COR-L47 (cell line): ENCODE measurements at places on chromosomes 6 and 20.

GRCh38 chr6:82783587-82784236 lies 281.9 kb downstream of the UBE3D start:
- DNase-seq: peak; percentile 3

DNA sequence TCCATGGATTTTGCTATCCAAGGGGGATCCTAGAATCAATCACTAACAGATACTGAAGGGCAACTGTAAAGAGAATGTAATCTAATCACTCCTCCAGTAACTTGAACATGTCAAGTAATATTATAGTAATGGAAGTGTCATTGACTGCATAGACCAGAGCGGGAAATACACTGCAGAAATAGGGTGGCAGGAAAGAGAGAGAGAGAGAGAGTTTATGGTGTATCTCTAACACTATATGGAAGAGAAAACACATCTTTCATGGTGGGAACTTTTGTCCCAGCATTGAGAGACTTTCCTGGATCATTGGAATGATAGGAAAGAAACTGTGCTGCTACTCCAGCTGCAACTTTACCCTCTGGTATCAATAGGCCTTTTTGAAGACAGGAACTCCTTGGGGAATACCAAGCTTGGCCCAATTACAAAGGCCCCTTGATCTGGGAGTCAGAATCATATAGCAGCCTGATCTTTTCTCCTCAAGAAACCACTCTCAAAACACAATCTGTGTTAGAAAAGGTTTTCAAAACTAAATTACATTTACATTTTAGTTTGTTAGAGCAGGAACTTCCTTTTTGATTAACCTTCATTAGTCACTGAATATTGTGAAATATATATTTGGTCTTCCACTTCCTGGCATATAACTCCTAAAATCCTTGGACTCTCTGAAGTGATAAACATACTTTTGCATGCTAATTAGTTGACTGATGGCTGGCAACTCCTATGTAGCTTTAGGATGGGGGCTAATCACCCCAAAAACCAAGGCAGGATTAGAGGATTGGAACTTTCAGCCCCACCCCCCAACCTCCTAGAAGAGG lies 29.5 kb upstream of the RNGTT start:
- no peak for DNase-seq

DNA sequence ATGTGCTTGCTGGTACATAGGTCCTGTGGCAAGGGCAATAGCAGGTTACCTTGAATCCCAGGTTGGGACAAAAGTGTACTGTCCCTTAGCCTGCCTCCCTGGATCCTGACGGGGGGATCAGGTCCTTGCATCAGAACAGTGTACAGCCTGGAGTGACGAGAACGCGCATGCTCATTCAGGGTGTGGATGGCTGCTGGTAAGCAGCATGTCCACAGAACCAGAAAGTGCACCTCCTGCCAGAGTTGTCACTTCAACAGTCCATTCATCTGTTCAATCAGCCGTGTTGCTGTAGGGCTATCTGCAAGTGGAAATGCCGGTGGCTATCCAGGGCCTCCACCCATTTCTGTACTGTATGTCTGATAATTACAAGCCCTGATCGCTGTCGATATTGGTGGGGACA lies 236.3 kb upstream of the SOX4 start:
- no peak for DNase-seq

GRCh38 chr6:53961679-53962370 lies 149.4 kb upstream of the MLIP start:
- DNase-seq: no peak

DNA sequence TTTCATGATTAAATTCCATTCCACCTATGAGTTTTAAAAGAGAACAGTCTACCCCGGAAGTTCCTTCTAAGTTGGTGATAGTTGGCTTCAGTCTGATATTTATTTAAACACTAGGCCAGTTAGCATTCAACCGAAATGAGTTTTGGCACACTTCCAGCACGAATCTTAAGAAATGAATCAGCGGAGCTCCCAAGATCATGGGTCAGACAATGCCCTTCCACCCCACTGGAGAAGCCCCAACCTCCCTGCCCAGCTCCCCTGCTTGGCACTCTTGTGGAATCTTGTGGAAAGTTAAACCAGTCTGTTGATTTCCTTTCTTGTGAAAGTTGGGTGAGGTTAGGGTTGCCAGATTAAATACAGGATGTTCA lies 64.3 kb downstream of the MKKS start:
- no peak for DNase-seq

- no peak for DNase-seq
Measured at GRCh38 chr6:90444160-90444714, 142.6 kb downstream of the MAP3K7 start.

DNA sequence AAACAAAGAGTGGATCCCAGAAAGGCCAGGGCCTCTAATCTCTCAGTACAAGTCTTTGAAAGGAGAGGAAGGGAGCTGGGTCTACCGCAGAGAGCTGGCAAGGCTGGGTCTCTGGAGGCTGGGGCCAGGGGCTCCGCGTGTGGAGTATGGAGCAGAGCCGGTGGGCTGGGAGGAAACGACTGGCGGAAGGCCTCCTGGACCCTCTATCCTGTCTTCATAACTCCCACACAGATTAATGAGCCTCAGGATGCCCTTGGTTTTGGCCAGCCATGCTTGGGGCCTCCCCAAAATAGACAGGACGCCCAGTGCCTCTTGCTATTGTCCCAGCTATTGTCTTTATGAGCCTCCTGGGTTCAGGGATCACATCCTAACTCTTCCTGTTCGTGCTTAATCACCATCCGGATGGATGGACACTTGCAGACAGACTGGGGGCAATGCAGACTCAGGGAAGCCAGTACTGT lies 306.4 kb downstream of the DHX35 start:
- DNase-seq: no peak

DNA sequence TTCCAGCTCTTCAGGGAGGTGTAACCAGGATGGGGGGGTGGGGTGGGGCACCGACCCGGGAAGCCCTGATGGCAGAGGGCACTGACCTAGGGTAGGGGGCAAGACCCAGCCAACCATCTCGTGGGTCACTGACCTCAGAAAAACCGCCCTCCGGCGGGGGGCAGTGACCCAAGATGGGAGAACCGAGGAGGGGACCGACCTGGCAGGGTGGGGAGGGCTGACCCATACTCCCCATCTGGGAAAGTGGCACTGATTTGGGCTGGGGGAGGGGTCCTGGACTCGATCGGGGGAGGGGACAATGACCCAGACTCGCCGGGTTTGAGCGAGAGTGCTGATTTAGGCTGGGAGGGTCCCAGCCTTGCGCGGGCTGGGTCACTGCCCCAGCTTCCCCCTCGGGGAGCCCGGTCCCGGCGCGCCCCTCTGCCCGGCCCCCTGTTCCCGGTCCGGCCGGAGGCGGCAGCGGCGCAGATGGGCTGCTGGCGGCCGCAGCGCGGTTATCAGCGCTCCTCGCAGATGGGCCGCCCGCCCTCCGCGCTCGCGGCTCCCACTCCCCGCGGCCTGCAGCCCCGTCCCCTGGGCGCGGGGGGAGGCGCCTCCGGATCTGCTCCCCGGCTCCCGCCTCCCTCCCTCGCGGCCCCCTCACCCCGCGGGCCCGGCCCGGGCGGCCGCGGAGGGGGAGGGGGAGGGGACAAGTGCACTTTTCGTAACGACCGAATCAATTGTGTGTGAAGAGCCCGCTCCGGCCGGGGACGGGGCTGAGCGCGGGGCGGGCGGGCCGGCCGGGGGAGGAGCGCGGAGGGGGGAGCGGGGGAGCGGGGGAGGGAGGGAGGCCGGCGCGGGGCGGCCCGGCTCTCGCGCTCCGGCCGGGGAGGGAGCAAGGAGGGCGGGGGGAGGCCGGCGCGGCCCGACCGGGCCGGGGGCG lies 2.2 kb downstream of the NOL4L start:
- no peak for DNase-seq

GRCh38 chr6:2430612-2431011 lies 185.2 kb upstream of the GMDS start:
- DNase-seq: no peak

DNA sequence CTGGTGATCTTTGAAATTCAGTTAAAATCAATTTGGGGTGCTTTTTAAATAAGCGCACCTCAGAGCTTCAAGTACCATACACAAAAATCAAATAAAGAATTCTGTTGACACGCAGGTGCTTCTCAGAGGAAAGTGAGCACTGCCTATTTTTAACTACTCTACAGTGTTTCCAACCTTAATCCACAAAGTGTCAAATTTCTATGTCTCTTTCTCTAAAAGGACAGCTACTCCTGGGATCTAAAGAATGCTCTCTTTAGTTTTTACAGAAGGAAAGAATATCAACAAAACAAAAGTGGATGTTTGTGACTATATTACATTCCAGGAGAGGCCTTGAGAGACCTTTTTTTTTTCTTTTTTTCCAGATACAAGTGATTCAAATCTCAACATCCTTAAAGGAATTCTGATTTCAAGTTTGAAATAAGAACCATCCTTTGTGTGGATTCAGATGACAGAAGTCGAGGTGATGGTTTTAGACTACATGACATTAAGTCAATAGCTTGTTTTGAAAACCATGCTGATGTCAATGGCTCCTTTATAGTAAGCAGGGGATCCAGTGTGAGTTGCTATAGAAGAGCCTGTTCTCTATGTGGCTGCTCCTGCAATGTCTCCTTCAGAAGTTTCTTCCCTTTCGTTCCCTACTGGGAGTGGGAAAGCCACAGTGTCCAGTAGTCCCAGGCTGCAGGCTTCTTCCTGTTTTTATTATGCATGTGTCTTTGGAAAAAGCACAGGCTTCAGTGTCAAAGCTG lies 67.2 kb upstream of the DEFB112 start:
- DNase-seq: no peak

DNA sequence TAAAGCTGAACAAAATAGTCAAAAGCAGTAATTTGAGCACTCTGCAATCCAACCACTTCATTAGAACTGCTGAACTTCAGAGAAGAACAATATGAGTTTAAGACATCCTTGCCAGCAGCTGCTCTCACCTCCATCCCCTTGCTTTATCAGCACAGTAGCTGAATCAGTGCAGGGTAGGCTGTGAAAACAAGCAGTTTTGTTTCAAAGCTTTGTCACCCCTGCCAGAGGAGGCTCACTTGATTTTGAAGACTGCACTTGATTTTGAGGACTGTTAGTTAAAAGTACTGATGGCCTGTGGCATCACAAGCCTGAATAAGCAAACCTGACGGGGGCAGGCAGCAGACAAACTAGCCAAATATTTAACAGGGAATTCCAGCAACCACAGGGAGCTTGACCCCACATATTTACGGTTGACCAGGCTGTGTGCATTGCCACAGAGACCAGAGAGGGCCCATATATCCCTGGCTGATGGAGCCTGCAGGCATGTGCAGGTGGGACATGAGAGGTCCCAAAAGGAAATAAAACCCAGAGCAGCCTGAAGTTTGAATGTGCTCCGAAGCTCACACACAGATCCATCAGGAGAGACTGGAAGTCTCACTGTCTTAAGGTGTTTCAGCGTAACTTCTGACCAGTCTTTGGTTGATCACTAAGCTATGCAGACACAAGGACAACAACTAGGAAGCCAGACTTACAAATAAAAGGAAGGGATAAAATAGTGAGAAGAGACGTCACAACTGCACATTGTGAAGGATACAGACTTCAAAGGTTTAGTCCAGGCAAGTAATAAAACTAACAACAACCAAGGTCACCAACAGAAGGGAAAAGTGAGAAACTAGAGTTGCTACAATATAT lies 97.4 kb downstream of the PDSS2 start:
- no peak for DNase-seq

DNA sequence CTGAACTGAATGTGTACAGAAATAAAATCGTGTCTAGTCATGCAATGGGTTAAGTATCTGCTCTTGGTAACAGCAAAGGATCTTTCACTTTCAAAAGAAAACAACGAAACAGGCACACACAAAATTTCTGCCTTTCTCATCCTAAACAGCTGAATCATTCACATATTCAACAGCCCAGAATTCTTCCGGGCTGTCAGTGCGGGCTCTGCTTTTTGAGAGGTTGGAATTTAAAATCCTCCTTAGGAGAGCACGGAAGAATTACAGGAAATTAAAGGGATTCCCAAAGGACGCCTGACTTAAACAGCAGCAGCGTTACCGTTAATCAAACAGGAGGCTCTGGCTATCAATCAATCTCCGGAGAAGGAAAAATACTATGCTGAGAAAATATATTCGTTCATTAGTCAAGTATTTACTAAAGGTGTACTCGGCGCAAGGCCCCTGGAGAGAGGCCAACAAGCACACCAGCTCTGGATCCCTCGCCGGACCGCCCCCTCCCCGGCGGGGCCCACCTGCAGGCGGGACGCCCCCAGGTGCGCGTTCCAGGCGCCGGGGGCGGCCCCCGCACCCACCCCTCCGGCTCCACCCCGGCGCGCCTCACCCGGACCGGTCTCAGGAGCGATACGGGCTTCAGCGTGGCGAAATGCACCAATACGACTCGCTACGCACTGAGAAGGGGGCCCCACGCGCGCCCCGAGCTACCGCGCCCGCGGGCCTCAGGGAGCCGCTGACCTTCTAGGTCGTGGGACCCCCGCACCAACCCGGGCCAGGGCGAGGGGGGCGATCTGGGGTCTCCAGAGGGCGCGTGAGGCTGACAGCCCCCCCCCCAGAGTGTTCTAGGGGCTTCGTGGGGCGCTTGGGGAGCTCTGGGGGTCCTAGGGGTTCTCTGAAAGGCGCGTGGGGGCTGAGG lies 1.0 kb downstream of the NAPB start:
- DNase-seq: peak; percentile 45

GRCh38 chr6:31718265-31718664 lies 3.1 kb downstream of the LY6G6D start:
- peak; percentile 47 for DNase-seq

DNA sequence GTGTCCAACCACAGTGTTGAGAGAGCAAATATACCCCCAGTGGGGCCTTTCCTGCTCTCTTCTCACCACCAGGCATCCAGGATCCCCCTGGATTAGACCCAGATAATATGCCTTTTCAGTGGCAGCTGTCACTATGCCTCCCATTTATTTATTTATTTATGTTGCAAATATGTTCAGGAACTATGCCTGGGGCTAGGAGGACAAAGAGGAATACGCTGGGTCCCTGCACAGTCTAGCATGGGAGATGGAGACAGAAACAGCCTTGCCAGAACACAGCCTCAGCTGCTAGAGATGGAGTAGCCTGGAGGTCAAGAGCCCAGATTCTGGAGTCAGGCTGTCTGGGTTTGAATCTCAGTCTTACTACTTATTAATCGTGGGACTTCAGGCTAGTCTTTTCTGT lies 74.6 kb upstream of the LRFN2 start:
- DNase-seq: peak; percentile 50

GRCh38 chr6:20227350-20227749 lies 15.1 kb upstream of the MBOAT1 start:
- no peak for DNase-seq

- DNase-seq: no peak
Measured at GRCh38 chr20:47067776-47068175, 173.1 kb downstream of the EYA2 start.
